ENCODE measurements at places on chromosomes 12 and 14. TPM values are rescaled to one million over a fixed set of nuclear protein-coding genes. Genes with fewer than 3 reads are reported as not detected.

- DNase-seq: no peak
These were observed 23.4 kb downstream of the MARK3 start for GRCh38 chr14:103408491-103409155.

DNA sequence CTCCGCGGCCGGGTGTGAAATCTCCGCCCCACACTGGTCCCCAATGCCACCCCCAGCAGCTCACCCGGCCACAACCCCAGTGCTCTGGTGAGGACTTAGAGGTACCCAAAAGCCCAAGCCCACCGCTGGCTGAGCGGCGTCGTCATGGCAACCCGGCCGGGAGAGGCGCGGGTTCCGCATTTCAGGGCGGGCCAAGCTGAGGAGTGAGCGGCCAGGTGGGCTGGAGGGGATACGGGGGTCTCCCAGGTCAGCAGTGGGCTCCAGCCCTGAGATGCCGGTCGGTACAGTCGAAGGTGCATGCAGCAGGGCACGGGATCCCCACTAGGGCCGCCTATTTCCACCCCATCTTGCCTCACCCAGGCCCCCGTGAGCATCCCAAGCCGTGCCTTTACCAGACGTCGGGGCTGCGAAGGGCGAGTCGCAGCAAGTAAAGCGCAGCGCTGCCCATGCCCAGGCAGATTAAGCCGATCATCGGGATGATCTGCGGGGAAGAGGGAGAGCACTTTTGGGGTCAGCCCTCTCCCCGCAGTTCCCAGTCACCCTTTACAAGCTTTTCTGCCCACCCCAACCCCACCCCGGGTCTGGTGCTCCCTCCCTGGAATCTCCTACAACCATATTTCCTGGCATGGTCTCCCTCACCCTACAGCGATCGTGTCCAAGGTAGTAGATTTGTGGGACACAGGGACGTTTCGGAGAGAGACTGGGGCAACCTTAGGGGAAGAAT, 6.9 kb downstream of the SHMT2 start:
- no peak for DNase-seq

DNA sequence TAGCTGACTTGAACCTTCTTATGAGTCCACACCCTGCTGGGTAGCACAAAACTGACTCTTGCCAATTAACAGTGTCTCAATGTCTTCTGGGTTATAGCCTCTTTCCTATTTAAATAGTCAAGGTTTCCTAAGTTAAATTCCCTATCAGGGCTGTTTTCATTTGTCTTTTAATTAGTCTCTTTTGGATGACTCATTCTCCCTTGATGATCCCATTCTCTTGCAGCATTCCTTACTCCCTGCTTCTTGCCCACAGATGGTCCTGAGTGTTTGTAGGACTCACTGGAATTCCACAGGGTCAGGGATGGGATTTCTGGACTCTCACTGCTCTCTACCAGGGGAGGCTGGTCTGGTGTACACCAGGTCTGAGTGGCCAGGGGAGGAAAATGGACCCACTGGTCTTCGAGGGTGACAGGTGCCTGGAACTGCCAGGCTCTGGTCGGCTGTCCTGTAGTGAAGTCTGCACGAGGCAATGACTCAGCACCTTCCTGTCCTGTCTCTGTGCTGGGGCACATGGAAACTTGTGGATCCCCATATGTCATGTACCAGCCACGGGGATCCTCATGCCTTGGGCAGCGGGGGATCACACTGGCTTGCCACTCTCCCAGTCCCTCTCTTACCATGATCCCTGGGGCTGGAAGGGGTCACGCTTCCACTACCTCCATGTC, 236.5 kb upstream of the PELI2 start:
- peak; percentile 10 for DNase-seq

GRCh38 chr12:75628916-75629315, 117.5 kb upstream of the KRR1 start:
- DNase-seq: no peak

The E2F7 gene
- total RNA-seq: 10.5 TPM

DNA sequence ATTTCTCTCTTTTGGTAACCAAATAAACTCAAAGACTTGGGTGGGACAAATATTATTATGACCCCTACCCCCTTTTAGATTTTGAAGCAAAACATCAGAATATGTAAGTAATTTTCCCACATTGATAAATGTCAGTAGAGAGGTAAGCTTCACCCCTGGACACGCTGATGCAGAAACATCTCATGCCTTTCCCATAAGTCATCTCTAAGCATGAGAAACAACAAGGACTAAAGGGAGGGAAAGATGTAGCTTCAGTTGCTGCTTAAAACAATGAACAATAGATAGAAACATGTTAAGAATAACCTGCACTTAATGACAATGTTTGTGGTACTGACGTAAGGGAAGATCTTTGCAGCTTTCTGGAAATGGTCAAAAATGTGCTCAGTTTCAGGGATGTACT, 56.3 kb upstream of the SLC8A3 start:
- DNase-seq: no peak

The CYP27B1 gene
- 11.0 TPM for total RNA-seq

The PLBD1 gene
- 6.1 TPM for total RNA-seq

GRCh38 chr14:77752266-77752665, 8.7 kb downstream of the SNW1 start:
- no peak for DNase-seq

DNA sequence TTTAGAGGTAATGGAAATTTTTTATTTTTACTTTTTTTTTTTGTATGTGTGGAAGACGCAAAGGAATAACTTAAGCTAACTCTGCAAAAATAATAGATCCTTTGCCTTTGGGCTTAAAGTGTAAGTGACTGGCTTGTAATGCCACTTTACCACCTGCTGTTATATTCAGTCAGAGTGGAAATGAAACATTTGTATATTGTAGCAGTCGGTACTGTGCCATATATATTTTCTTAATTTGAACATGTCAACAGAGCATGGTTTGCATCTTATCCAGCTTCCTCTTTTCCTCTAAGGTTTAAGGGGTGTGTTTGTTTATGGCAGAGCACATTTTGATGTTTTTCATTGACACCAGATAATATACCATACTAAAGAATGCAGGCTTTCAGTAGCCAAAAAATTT, 176.6 kb downstream of the TRHDE start:
- no peak for DNase-seq

DNA sequence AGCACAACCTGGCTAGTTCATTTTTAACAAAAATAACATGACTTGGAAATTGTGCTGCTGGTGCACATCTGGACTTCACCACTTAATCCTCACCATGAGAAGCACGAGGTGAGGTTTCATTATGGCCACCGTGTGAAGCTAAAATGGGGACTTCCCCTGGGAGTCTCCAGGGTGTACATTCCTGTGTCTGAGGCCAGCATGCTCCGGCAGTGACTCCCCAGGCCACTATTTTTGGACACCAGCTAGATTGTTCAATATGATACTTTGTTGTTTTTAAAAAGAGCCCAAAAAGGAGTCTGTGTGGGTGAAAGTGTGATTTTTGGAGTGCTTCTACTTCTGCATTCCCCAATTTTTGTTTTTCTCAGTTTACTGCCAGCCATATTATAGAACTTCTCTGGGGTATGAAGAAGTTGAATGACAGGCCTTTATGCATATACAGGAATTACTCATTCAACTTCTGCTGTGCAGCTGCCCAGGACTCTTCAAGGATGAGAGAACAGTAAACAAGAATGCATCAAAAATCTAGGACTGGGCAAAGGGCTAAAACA, 16.9 kb upstream of the AICDA start:
- no peak for DNase-seq

DNA sequence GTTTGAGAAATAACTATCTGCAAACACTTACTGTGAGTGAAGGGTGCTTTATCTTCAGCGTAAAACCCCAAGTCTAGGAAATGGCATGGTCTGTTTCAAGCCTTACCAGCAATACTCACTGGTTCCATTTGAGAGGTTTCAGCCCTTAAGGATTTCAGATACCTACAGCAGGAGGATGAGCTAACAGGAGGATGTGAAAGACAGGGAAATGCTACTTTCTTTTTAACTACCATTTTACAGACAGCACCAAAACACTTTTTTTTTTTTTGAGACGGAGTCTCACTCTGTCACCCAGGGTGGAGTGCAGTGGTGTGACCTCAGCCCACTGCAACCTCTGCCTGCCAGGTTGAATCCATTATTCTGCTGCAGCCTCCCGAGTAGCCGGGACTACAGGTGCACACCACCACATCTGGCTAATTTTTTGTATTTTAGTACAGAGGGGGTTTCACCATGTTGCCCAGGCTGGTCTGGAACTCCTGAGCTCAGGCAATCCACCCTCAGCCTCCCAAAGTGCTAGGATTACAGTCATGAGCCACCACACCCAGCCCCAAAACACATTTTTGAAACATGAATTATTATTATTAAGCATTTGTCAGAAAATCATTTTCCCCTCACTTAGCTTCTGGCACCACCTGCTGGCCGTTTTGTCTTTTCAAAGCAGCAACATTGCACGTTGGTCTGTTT, 4.6 kb downstream of the MTRFR start:
- peak; percentile 72 for DNase-seq

- no peak for DNase-seq
These were observed 16.5 kb downstream of the TMEM30B start for GRCh38 chr14:61264651-61265050.

DNA sequence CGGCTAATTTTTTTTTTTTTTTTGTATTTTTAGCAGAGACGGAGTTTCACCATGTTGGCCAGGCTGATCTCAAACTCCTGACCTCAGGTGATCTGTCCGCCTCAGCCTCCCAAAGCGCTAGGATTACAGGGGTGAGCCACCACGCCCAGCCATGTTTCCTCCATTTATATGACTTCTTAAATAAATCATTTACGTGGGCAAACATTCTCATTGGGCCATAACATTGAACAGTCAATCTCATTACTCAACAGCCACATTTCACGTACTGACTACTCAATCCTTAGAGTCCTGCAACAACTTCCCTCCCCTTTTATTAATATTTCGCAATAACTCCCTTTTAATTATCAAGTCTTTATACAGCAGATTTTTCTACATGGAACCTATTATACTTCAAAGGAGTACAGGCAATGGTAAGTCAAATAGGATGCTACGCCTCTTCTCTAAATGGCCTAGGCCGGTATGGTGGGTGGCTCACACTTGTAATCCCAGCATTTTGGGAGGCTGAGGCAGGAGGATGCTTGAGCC, 7.4 kb upstream of the CSRNP2 start:
- DNase-seq: no peak

The LYZ gene
- 1,299 TPM for total RNA-seq

GRCh38 chr14:60506985-60507829, 1.7 kb upstream of the SIX6 start:
- no peak for DNase-seq

DNA sequence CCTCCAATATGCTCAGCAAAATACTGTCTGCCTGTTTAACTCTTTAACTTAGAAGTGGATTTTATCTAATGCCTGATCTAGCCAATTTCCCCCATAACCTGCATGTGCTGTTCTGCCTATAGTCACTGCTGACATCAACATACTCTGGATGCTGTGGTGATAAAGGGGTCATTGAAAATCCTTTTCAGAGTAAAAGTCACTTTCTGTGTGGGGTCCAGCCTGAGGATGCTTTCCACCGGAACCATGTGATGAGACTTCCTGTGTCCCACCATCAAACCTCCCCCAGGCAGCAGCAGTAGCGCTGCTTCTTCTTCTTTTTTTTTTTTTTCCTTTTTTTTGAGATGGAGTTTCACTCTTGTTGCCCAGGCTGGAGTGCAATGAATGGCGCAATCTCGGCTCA, 607.0 kb downstream of the BCL11B start:
- no peak for DNase-seq

The EFCAB11 gene
- 2.8 TPM for total RNA-seq

DNA sequence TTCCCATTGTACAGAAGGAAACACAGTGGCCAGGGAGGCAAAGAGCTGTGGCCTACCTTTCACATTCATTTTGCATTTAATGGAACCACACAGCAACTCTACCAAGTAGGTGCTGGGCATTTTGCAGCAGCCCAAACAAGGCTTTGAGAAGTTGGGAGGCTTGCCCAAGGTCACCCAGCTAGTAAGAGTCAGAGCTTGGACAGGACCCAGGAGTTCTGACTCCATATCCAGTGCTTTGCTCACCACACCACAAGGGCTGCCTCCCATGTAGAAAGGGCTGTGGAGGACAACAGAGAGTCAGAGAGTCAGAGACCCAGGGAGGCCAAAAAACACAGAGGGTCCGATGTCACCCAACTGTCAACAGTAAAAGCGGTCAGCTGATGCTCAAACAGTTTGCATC, 400.2 kb downstream of the BCL11B start:
- no peak for DNase-seq

The ADCY6 gene
- total RNA-seq: 47.4 TPM

- no peak for DNase-seq
These were observed 65.3 kb downstream of the TTLL5 start for GRCh38 chr14:75726321-75726720.

Measured in HT-29 (cell line).